AG10803 (cell line): ENCODE measurements at places on chromosomes 5 and 9.

DNA sequence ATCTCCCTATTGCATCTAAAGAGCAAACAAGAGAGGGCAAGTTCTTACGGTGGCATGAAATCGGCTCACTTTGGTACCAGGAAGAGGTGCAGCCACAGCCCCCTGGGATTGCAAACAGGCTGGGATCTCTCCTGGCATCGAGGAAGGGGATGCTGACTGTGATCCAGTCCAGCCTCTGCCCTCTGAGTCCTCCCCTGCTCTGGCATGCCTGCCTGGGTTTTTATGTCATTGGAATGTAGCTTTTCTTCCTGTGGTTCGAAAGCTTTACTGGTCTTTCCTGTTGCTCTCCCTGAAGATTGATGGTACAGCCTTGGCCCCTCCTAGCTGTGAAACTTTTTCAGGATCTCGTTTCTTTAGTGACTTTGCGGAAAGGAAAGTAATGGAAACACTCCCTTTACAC, 6.6 kb downstream of the SLC46A2 start:
- peak; percentile 38 for DNase-seq

- no peak for DNase-seq
Observed at GRCh38 chr5:119301906-119302305, 53.9 kb upstream of the TNFAIP8 start.

- peak; percentile 9 for DNase-seq
Observed at GRCh38 chr9:74497748-74498620, 849 bp downstream of the RORB start.

DNA sequence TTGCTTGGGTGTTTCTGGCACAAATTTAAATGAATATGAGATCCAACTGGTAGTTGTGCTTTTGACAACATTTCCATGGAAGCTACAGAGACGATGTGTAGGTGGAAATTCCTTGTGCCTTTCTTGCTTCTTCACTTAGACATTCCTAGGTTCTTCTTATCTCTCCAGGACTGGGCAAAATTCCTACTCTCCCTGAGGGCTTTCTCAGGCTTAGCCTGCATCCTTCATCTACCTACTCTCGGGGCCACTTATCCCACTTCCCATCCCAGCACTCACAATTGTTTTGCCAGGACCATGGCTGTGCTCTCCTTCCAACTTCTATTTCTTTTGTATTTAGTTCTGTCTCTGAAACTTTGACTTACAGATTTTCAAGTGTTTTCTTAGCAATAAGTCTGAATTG, 17.8 kb upstream of the SPINK1 start:
- DNase-seq, result no peak

DNA sequence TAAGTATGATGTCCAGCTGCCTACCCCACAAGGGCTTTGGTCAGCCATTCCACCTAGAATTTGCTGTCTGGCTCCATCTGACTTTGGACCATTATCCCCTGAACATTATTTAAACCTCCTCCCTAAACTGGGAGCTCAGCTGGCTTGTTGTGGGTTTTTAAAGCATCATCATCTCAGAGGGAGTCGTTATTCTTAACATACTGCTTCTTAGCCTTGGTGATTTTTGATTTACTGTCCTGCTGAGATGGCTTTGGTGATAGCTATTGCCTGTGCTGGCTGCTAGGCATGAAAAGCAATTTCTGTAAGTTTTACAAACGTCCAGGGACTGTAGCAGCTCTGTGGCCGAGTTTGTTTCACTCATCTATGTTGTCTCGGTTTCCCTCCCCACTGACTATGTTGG, 256.1 kb downstream of the NR3C1 start:
- no peak for DNase-seq

- DNase-seq, result no peak
Observed at GRCh38 chr9:5575000-5575399, 53.9 kb upstream of the RIC1 start.

GRCh38 chr9:84435902-84436301, 95.3 kb upstream of the SLC28A3 start:
- no peak for DNase-seq
